ENCODE measurements at places on chromosomes 16 and 17.
A peak's percentile ranks its signal among the peaks of the same experiment; 100 is the strongest.

DNA sequence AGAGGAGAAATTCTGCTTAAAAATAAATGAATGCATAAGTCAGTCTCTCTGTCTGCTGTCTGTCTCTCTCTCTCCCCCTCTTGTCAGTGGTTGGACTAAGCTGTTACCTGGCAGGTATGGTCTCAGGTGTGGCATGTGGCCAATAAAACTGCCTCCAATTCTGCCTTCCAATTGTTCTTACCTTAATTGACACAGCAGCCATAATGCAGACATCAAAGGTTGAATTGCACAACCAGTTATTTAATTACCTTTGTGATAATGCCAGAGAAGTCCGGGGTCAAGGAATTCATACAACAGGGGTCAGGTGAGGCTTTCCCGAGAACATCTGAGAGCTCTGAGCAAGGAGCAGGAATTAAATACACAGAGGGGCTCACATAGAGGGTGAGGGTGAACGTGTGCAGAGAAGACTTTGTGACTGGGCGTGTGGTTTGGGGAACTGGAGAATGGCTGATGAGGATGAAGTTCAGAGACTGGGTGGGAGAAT is 78.8 kb upstream of the CDYL2 start:
- no peak for DNase-seq

DNA sequence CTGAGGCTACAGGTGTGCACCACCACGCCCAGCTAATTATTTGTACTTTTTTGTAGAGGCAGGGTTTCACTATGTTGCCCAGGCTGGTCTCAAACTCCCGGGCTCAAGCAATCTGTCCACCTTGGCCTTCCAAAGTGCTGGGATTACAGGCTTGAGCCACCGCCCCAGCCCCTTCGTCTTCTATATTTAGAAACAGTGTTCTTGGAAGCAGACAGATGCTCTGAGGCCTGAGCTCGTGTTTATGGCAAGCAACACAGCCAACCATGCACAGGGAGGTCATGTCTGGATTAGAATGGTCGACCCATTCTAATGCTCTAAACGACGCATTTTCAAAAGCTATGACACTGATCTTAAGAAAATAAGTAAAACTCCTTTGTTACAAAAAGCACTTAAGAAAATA is 16.6 kb downstream of the TMEM204 start:
- no peak for DNase-seq

DNA sequence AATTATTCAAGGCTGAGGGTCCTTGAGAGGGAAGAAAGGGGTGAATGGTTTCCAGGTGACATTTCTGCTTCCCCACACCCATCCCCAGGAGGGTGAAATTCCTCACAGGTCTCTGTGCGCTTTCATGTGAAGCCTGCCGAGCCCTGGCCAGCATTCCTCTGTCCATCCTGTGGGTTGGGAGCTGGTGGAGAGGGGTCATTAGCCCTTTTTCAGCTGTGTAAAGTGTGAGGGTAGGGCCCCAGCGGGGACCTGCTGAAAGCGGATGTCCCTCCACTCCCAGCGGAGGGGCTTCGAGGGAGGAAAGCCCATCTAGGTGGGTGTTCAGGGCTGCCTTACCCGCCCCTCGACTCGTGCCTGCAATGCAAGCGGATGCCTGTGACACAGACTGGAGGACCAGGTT is 53.3 kb upstream of the DLX4 start:
- DNase-seq: peak; percentile 15

DNA sequence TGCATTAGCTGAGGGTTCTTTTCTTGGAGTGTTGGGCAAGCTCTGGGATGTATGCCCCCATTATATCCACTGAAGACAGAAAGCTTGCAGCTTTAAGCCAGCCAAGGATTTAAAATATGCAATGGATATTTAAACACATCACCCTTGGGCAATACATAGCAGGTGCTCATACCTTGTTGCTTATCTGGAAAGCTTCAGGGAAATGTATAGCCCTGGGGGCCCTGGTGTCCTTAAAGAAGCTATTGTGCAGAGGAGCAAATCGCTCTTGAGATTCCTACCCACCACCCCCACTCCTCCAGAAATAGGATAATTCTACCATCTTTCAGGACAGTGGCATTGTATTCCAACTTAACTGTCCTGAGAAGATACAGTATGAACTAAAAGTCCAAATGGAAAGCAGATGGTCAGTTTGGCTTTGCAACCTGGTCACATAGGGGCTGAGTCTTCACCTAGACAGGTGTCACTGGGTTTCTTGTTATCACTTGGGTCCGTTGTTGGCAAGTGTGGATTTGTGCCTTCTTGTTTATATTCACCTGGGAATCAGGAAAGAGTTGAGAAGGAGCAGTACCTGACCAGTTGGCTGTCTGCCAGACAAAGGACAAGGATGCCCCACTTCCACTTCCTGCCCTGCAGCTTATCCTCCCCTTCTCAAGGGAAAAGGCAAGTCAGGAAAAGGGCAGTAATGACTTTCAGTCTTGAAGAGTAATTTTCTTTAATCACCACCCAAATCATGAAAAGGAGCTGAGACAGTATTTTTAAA is 3.4 kb downstream of the ANKRD40CL start:
- no peak for DNase-seq

- DNase-seq: no peak
Measured at GRCh38 chr16:51326131-51326856, 175.2 kb upstream of the SALL1 start.

- DNase-seq: peak; percentile 87
Measured at GRCh38 chr17:44331249-44331760, 6.7 kb upstream of the SLC25A39 start.

Data from cardiac muscle cell (in vitro differentiated cells and primary cell).